ENCODE measurements at places on chromosomes 6 and 20. TPM values are rescaled to one million over a fixed set of nuclear protein-coding genes. Genes with fewer than 3 reads are reported as not detected.

DNA sequence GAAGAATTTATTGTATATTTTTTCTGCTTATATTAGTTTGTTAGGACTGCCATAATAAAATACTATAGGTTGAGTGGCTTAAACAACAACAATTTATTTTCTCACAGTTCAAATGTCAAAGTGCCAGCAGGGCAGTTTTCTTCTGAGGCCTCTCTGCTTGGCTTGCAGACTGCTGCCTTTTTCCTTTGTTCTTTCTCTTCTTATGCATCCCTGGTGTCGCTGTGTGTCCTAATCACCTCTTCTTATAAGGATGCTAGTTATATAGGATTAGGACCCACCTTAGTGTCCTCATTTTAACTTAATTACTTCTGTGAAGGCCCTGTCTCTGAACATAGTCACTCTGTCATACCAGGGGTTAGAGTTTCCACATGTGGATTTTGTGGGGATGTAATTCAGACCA, 354.4 kb downstream of the NKAIN2 start:
- peak; percentile 1 for DNase-seq

Gene PERP
- total RNA-seq: 28.5 TPM

Gene BMP7
- 43.9 TPM for total RNA-seq

Gene RBPJL
- not detected for total RNA-seq

DNA sequence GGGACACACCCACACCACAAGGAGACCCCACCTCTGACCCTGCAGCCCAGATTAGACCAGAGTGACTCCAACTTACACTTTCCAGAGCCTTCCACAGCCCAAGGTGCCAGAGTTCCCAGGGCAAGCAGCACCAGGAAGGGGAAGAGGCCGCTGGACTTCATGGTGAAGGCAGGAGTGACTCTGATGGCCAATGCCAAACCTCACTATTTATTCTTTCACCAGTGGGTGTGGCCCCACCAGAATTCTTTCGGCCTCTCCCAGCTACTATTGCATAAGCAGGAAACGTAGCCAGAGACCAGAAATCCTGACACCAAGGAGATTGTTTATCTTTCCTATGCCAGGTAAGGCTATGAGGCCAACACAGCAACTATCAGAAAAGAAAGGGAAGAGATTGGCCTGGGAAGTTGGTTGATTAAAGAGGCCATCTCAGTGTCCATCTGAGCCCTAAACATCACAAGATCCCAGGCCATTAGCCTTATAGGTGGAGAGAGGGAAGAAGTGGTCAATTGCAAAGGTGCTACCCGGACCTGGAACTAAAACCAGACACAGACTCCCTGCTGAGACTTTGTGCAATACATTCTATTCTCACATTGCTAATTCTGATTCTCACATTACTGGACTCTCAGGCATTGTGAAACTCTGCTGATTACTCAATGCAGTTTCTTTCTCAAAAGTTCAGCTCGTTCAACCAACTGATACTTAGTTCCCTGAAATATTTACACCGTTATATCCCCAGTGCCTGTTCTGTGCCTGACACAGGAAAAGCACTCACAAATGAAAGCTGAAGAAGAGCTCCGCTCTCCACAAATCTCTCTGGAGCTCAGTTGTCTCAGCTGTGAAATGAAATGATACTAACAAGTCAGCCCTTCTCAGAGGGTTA, at the start of gene SLPI:
Gene SLPI, minus strand, starts transcription at position 182 of the 880 bp plus-strand sequence. Its CDS starts 21 bp downstream, at position 161.
- DNase-seq: no peak

DNA sequence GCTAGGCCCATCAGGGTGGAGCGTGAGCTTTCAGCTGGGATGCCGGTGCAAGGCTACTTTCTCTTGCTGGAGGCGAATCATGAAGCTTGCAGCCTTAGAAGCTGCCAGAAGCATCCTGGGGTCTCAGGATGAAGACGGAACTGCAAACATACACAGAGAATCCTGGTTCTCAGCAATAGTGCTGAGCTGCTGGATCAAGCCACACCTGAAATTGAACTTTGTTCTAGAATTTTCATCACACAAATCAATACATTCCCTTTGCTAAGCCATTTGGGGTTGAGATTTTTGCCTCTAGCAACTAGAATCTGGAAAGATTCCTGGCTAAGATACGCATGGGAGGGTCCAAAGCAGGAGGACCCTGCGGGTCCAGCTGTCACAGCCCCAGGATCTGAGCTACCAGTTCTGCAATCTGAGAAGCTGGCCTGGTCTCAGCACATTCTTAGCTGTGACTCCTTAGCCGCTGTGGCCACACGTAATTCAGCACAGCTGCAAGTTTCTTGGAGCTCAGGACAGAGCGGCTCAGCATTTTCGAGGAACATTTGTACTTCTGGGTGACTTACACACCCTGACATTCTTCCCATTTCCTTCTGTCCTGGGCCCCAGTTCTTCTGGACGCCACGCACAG, 6.6 kb upstream of the ARFGAP1 start:
- no peak for DNase-seq

GRCh38 chr6:65799389-65799788, 92.4 kb upstream of the EYS start:
- DNase-seq: no peak

Gene COL20A1
- total RNA-seq: 0.70 TPM

Gene SPATS1
- not detected for total RNA-seq

Gene LGSN
- 0.07 TPM for total RNA-seq

DNA sequence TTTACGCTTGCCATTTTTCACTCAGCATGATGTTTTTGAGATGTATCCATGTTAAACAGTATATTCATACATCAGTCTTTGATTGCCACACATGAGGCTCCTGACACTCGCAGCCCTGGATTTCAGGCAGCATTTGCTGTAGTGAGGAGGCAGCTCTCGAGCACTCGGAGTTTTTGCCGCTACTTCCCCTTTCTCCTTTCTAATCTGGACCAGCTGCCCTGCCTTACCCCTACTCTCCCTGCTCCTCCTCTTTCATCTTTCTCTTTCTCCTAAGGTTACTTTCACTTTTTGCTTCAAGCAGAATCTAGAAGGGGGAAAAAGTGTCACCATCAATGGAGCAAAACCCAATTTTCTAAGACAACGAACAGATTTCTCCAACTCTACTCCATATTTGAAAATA, 5.9 kb upstream of the CST3 start:
- no peak for DNase-seq

DNA sequence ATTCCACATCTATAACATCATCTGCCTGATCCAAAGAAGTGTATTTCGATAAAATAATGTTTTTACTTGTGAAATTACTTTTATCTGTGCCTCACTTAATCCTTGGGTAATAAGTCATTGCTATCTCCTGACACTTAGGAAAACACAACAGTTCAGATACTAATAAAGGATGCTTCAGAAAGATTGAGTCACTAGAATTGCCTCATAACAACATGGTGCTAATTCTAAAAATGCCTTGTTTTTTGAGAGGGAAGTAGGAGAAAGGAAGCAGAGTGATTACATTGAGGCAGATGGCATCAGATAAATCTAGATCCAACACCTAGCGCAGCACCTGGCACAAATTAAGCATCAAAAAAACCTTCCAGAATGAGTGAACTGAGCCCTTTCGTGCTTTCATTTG, 69.0 kb downstream of the NCOA7 start:
- DNase-seq: no peak

DNA sequence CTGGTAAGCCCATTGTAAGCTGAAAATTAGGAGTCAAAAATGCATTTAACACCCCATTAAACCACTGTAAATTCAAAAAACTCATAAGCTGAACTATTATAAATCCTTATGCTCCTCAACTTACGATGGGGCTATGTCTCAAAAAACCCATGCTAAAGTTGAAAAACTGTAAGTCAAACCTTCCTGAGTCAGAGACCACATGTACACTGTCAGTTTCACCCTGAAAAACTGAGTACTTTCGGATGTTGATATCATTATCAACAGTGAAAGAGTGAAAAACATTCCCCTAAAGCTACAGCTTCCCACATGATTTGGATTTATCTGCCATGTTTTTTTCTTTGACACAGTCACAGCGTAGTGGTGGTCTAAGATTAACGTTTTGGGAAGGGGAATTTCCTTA, 14.2 kb downstream of the RAB23 start:
- no peak for DNase-seq

GRCh38 chr6:169915769-169916550, 164.5 kb downstream of the ERMARD start:
- DNase-seq: peak; percentile 30

GRCh38 chr6:93366506-93366905, 52.9 kb downstream of the EPHA7 start:
- DNase-seq: no peak

Gene HSPA1A
- total RNA-seq: 58.5 TPM

DNA sequence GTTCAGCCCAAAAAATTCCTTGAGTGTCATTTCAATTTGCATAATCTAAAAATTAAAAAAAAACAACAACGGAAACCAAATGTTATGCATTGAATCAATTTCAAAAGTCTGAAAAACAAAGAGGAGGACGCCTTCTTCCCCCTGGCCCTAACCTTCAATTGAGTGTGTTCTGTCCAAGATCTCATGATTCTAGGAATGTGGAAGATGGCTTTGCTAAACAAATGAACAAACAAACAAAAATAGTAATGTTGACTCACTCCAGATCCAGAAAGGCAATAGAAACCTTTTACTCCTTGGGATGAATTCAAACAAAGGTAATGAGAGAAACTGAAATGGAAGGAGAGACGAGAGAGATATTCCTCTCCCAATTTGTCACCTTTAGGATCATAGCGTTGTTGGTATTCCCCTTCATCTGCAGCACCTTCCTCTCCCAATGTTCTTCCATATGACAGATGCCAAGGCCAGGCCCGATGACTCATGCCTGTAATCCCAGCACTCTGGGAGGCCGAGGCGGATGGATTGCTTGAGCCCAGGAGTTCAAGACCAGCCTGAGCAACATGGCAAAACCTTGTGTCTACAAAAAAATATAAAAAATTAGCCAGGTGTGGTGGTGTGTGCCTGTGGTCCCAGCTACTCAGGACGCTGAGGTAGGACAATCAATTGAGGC, 109.2 kb upstream of the ADGRF1 start:
- no peak for DNase-seq

Gene DEFB125
- total RNA-seq: not detected

- no peak for DNase-seq
Observed at GRCh38 chr6:125486881-125487280, 185.1 kb upstream of the HDDC2 start.

Gene ETV7
- 1.5 TPM for total RNA-seq

GRCh38 chr6:20572940-20573339, 38.7 kb downstream of the CDKAL1 start:
- DNase-seq: no peak

DNA sequence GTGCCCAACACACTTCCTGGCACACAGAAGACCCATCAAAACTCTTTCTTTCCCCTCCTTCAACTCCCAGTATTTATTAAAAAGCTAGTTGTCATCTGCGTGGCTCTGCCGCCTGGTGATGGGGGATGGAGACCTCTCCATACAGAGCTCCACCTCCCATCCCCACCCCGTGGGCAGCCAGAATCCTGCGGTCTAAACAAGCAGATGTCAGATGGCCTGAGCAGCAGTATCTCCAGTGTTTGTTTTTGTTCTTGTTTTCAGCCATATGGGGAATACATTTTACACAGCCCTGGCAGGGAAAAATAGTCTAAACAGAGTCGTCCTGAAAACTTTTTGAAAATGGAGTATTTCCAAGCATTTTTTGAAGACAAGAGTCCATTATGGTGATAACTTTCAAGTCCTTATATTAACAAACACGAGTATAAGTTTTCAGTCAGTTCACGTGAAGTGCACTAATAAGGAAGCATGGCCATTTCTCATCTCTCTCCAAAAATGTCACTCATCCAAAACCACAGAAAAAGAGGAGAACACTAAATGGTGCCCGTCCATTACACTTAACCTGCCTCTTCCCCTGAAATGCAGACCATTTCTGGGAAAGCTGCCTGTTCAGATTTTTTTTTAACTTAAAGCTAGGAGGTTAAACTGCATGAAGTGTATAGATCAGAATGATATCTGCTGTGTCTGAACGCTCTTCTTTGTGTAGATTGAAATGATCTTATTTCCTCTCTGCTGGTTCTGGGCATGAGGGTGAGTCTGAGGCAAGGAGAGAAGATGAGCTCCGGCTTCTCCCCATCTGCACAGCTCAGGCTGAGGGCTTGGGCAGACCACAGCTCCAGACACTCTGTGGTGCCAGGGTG, 91.0 kb downstream of the TCP11 start:
- DNase-seq: peak; percentile 47

DNA sequence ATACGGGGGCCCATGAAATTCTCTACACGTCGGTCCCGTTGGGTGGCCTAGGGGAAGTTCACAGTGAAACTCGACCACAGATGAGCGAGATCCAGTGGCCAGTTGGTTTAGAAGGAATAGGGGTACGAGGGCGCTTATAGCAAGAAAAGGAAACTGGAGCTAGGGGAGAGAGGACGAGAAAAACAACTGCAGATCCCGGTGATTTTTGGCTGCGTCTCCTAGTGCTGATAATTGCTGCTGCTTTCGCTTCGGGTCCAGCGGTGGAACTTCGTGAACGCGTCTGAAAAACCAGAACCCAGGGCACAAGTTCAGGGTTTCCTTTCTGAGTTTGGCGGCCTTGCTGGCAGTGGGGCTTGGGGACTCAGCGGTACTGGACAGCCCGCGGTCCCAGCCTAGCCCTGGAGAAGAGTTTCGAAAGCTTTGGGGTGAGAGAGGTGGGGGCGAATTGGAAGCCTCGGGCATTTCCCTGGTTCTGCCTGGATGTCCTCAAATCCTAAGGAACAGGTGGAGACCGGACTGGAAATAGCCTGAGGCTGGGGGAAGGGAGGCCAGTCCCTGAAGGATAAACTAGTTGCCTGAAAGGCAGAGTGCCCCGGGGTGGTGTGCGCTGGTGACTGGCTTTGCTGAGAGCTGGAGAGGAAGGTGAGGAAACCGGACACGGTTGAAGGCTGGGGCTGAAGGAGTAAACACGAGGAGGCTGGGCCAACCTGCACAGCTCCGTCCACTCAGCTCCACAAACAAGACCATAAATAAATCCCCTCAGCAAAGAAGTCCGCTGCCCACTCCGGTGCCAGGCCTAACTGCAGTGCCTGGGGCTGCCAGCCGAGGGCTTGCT, 793 bp downstream of the GMPR start:
- peak; percentile 70 for DNase-seq

DNA sequence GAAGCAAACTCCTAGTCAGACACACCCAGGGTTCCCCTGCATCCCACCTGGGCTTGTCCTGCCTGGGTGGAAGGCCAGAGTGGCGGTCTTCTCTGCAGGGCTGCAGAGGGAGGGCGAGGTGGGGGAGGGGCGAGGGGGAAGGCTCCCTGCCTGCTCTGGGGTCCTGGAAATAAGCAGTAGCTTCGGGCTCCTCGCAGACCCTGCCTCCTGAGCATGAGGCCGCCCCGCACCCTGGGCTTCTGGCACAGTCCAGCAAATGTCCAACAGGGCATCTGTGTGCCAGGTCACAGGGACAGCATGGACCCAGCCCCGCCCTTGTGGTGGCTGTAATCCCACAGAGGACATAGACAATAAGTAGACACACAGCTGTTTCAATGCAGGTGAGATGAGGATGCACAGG, 193.8 kb downstream of the TAF4 start:
- no peak for DNase-seq

DNA sequence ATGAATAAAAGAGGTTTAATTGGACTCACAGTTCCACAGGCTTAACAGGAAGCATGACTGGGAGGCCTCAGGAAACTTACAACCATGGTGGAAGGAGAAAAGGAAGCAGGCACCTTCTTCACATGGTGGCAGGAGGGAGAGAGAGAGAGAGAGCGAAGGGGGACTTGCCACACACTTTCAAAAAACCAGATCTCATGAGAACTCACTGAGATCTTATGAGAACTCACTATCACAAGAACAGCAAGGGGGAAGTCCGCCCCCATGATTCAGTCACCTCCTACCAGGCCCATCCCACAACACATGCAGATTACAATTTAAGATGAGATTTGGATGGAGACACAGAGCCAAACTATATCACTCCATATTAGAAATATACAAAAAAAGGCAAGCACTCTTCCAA, 6.1 kb upstream of the SIRPD start:
- no peak for DNase-seq
